ENCODE measurements at places on chromosomes 12 and 14.

DNA sequence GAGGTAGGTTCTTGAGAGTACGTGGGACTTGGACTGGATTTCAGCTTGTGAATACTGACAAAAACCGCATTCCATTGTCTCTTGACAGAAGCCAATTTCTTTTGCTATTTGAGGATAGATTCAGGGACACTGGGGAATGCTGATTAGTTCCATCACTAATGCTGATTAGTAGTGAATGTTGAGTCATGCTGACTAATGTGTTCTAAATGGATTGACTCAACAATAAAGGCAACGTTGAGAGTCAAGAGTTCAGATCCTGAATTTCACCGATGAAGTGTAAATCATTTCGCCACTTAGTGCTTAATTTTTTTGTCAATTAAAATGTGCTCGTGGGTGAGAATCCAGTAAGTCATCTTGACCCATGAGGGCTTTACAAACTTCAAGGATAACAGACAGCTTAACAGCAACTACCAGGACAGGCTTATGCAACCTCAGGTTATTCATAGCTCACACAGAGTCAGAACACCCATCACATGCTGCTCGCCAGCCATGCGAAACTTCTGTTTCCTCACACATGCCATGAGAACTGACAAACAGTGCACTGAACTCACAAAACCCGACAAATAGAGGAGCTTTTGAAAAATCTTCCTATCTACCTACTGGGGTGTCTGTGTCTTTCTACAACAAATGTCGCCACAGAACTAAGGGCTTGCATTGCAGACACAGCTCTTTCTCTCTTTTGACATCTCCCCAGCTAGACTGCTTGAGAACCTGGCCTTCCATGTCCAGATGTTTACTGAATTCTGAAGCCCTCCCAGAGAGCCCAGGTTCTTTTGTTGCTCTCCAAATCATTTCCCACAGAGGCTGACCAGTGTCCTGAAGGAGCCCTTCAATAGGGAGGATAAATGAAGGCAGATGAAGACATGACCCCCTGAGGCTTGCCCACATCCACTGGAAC, 316.4 kb downstream of the ZFP36L1 start:
- DNase-seq = no peak

DNA sequence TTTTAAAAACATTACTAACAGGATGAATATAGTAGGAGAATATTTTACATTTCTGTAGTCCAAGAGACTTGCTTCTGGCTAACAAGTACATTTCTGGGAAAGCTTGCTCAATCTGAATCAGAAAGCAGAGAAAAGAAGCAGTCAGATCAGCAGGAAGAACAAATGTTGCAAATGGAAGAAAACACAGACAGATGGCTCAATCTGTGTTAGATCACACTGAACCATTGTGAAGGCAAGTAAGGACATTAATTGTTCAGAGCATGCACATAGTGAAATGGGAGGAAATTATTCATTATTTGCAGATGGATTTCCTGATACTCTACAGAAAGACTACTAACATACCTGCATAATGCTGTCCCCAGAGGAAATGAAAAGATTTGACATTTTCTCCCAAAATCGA, 65.2 kb upstream of the CNOT2 start:
- no peak for DNase-seq

GRCh38 chr12:82833481-82833880, 146.8 kb downstream of the TMTC2 start:
- no peak for DNase-seq

DNA sequence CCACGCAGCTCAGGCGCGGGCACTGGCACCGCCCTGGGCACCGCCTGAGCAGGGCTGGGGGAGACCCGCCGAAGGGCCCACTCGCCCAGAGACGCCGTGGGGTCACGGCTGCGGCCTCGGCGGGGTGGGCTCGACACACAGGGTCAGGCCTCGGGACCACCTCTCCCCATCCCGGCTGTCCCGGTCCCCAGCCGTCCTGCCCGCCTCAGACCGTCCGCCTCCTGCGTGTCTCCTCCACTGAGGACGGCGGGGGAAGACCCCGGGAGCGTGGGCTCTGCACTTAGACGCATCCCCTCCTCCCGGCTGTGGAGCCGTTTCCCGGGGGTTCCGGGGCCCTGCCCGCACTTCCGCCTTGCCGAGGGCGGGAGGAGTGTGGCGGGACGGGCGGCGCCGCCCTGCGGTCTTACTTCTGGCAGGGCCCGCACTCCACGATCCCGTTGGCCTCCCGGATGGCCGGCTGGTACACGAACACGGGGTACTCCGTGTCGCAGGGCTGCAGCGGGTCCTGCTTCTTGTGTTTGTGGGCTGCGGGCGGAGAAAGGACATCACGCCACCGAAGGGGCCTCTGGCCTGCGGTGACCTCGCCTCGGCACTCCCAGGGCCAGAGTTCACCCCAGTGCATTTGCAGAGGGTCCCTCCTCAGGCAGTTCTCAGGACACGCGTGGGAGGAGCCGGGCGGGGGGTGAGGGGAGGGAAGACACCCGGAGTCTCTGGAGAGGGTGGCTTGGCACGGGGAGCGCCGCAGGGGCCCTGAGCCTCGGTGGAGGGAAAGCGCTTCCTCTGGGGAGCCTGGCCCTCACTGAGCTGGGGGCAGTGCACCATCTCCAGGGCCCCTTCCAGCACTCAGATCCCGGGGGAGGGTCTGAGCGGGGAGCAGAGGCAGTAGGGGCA, 23.1 kb upstream of the LRTM2 start:
- DNase-seq = peak; percentile 50

DNA sequence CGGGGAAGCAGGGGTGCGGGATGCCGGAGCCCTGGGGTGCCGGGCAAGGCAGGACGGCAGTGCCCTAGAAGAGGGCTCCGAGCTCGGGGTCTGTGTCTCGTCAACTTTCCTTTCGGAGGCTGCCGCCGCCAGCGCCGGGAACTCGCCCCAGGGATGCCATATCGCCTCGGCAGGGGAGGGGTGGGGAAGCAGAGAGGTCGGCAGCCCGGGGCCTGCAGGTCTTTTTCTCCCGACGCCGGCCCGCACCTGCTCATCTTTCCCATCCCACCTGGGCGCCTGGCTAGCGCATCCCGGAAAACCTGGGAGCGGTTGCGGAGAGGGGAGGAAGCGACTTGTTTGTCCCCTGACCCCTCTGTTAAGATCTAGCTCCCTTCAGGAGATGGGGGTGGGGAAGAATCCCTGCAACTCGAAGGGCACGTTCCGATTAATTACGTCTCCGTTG, 547 bp downstream of the CNTN1 start:
- no peak for DNase-seq

- no peak for DNase-seq
Observed at GRCh38 chr12:126361804-126362203, 1296.6 kb downstream of the AACS start.

DNA sequence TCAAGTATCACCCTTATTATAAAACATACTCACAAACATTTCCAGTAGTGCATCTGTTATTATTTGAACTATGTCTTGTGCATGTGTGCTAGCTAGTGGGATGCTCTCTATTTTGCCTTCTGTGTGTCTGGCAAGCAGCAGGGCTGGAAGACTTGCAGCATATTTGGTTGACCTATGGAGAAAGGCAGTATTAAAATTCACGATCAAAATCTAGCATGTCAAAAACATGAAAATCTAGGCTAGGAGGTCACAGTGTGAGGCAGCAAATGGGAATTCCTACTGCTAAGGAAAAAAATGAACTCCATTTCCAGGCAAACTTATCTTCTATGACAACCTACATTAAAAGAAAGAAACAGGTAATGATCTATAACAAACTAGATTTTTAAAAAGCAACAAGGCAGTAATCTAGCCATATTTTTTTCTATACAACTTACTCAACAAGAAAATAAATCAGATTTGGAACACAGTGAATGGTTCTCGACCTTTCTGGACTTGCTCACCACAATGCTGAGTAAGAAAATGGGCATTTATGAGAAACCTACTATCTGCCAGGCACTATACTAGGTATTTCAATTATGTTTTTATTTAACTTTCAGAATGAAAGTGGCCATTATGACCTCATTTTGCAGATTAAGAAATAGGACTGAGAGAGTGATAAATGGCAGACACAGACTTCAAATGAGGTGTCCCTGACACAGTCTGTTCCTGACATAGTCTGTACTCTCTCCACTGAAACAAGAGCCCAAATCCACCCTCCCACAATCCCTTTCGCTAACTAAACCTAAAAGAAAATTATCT, 96.8 kb downstream of the TXNDC16 start:
- no peak for DNase-seq

- no peak for DNase-seq
Observed at GRCh38 chr14:20622816-20623291, 18.6 kb downstream of the OR6S1 start.

- DNase-seq = no peak
Observed at GRCh38 chr12:89542236-89542635, 16.4 kb upstream of the POC1B start.

GRCh38 chr12:42362647-42363260, 36.8 kb downstream of the PPHLN1 start:
- no peak for DNase-seq

- no peak for DNase-seq
Observed at GRCh38 chr14:67892466-67893100, 73.0 kb downstream of the RAD51B start.

DNA sequence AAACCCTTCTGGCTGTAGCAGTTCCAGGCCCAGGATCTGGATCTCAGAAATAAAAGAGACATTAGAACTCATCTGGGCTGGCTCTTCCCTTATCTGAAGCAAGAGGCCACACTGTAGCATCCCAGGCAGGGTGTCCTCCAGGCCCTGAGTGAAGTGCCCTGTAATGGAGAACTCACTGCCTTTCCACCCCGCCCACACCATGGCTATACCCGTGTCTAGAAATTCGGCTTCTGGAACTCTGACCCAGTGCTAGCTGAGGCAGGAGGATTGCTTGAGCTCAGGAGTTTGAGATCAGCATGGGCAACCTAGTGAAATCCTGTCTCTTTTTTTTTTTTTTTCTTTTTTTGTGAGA, 23.5 kb upstream of the PLEKHG3 start:
- DNase-seq = no peak

GRCh38 chr14:31257244-31257553, 49.6 kb upstream of the HECTD1 start:
- no peak for DNase-seq

GRCh38 chr14:68458840-68459469, 333.9 kb downstream of the ZFP36L1 start:
- no peak for DNase-seq

- DNase-seq = no peak
Observed at GRCh38 chr14:55707365-55707804, 127.4 kb downstream of the KTN1 start.

- DNase-seq = no peak
Observed at GRCh38 chr14:73797543-73798265, 53.9 kb upstream of the PTGR2 start.

- no peak for DNase-seq
Observed at GRCh38 chr14:95666450-95666849, 19.8 kb upstream of the TCL1B start.

GRCh38 chr12:113990250-113991223, 24.4 kb upstream of the RBM19 start:
- DNase-seq = no peak

- DNase-seq = no peak
Observed at GRCh38 chr12:117188121-117188665, 2.1 kb downstream of the FBXO21 start.

GRCh38 chr12:132925597-132926414, 30.3 kb downstream of the ZNF605 start:
- DNase-seq = no peak

- DNase-seq = no peak
Observed at GRCh38 chr14:35779368-35779767, 29.7 kb downstream of the RALGAPA1 start.

- no peak for DNase-seq
Observed at GRCh38 chr12:63906876-63907275, 62.4 kb downstream of the SRGAP1 start.

- DNase-seq = no peak
Observed at GRCh38 chr14:72692696-72693095, 201.2 kb downstream of the DPF3 start.

GRCh38 chr14:31884776-31885379, 192.2 kb upstream of the ARHGAP5 start:
- DNase-seq = no peak

DNA sequence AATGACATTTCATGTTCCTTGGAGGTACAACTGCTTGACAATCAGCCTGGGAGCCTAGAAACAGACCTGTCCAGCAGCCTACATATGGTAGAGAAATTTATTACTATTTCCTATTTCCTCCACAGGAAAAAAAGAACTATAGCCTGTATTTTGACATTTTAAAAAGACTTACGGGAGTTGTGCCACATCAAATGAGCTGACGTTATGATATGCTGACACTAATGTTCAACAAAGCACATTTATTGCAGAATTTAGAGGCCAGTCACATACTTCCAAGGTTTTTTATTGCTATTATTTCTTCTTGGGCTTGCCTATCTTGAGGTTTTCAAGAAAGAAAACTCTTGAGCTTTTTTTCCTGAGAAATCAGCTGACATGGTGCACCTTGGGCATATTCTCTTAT, 305.3 kb downstream of the LRIG3 start:
- DNase-seq = no peak

DNA sequence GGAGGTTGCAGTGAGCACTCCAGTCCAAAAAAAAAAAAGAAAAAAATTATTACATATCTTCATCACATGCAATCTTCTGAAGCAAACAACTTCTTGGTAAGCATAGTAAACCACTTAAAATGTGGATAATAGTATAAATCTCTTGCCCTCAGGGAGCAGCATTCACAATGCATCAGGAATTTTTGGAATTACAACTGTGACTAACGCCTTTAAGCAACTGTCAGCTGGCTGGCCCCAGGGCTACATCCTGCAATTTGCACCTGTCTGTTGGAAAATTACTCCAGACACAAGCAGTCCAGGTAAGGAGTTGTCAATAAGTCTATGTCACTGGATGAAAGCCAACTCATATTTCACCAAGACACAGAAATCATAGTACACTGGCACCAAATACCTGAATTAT, 5.5 kb upstream of the SLC7A7 start:
- no peak for DNase-seq

GRCh38 chr12:42560977-42561376, 28.6 kb downstream of the PRICKLE1 start:
- no peak for DNase-seq

GRCh38 chr14:77314043-77314442, 6.6 kb downstream of the POMT2 start:
- no peak for DNase-seq

- no peak for DNase-seq
Observed at GRCh38 chr12:53489242-53489864, 9.9 kb downstream of the MAP3K12 start.

DNA sequence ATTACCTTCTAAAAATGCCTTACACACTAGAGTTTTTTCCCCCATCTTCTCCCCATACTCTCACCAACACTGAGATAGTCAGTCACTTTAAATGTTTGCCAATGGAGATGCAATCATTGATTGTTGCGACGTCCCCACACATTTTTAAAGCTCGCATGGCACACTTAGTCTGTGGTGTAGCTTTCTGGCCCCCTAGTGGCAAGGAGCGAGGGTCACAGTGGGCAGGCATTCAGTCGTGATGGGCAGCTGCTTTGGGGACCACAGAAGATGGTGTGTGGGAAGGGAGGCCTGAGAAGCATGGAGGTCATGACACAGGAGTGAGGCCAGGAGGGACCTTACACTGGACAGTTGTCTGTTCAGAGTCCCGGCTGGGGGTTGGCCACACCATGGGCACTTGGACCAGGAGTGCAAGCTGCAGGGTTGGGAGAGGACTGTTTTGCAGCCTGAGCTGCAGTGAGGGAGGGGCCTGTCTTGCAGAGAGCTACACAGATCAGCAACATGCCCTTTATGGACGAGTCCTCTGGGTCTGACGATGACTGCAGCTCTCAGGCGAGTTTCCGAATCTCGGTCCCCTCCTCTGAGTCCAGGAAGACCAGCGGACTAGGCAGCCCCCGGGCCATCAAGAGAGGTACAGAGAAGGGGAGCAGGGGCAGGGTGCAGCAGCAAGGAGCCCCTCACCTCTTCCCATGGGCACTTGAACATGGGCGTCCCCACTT, 28.6 kb downstream of the PIGH start:
- DNase-seq = peak; percentile 67

- DNase-seq = no peak
Observed at GRCh38 chr14:60093606-60094005, 1.9 kb downstream of the PCNX4 start.

All from stimulated activated naive CD8-positive, alpha-beta T cell treated with anti-CD3 and anti-CD28 coated beads, Interleukin-15, amount 100 ng/mL, for 72 hours (primary cell).